Foreskin fibroblast (primary cell): ENCODE measurements at places on chromosomes 13 and 19.

GRCh38 chr19:48806518-48806817, 4.4 kb downstream of the BCAT2 start:
- DNase-seq: no peak

DNA sequence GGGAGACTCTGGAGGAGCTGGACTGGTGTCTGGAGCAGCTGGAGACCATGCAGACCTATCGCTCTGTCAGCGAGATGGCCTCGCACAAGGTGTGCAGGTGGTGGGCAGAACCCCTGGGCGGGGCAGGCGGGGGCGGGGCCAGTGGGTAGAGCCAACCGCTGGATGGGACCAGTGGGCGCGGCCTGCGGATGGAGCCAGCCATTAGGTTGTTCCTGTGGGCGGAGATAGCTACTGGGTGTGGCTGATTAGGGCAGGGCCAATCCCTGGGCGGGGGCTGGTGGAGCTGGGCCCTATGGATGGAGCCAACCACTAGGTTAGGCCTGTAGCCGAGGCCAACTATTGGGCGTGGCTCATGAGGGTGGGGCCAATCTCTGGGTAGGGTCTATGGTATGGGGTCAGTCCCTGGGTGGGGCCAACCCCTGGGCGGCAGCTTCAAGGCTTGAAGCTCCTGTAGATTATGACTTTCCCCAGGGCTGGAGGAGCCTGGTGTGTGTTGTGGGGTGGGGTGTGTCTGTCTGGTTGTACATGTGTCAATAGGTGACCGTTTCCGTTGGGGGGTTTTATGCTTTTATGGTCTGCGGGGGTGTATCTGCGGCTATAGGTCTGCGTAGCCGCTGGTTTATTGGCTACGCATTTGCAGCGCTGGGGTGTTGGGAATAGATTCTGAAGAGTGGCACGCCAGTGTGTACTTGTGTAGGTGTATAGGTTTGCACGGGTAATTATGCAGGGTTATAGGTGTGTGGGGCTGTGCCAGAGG, 30.7 kb downstream of the PDE4A start:
- DNase-seq: no peak

DNA sequence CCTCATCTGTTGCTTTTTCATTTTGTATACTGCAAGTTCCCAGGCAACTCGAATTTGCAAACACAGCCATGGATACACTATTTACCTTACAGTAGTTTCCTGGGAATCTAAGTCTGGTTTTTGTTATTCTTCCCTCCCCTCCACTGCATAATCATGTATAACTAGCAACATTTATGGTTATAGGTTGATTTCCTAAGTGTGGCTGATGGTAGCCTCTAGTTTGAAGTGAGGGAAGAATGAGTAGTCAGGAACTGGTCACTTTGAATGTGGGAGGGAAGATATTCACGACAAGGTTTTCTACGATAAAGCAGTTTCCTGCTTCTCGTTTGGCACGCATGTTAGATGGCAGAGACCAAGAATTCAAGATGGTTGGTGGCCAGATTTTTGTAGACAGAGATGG, at the start of gene KCNRG:
KCNRG (plus strand) TSS at position 187 of the 400 bp plus-strand sequence; CDS start at position 237, 50 bp downstream.
- peak; percentile 35 for DNase-seq

DNA sequence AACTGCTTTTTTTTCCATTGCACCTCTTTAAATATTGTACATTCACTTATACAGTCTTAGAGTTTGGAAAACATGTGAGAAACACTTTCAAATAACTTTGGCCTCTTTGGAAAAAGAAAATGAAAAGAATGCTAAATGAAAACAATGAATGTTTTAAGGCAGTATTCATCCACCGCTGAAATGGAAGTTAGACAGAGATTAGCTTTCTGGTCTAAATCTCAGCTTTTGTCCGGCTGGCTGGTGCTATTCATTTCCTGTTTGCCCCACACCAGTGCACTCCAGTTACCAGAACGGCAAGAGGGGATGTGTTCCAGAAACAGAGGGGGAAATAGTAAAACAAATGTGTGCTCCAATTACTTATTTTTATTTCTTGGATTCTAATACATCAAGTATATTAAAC, 1201.3 kb downstream of the EFNB2 start:
- peak; percentile 53 for DNase-seq

- DNase-seq: no peak
Measured at GRCh38 chr13:72071713-72072112, 204.7 kb upstream of the DACH1 start.

- DNase-seq: peak; percentile 35
Measured at GRCh38 chr13:41365631-41366030, 54.6 kb downstream of the NAA16 start.

DNA sequence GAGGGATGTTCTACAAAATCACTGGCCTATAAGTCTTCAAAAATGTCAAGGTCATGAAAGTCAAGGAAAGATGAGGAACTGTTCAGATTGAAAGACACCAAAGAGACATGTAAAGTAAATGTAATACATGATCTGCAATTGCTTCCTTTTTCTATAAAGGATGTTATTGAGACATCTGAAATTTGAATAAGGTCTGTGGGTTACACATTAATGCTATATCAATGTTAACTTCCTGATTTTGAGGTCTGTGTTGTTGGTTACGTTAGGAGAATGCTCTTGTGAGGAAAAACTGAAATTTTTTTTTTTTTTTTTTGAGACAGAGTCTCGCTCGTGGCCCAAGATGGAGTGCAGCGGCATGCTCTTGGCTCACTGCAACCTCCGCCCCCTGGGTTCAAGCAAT, 197.4 kb downstream of the RGCC start:
- no peak for DNase-seq

- DNase-seq: no peak
Measured at GRCh38 chr13:60754211-60755090, 357.4 kb downstream of the TDRD3 start.

- peak; percentile 83 for DNase-seq
Measured at GRCh38 chr19:46972311-46972710, 47.3 kb upstream of the NPAS1 start.

DNA sequence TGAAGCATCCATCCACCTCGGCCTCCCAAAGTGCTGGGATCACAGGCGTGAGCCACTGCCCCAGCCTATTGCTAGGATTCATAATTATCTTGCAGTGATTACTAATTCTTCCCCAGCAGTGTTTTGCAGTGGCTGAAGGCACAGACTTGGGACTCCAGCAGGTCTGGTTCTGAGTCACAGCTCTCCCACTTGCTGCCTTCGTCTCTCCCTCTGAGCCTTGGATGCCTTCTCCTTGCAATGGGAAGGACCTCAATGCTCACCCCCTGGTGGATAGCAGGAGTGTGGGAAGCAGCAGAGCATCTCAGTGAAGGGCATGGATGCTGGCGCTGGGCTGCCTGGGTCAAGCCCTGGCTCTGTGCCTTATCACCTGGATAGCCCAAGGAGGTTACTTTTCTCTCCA, 37.6 kb upstream of the SHKBP1 start:
- no peak for DNase-seq
